Myocyte (in vitro differentiated cells): ENCODE measurements at places on chromosomes 7 and 10. TPM values are rescaled to one million over a fixed set of nuclear protein-coding genes. Genes with fewer than 3 reads are reported as not detected.

ZFYVE27 gene
- 25.5 and 30.5 TPM in 2 replicates for total RNA-seq

GRCh38 chr7:76515999-76516443, 5.7 kb downstream of the UPK3B start:
- peak; percentile 64 for DNase-seq

GRCh38 chr10:18681971-18682411, 22.8 kb downstream of the ARL5B start:
- DNase-seq = no peak

DNA sequence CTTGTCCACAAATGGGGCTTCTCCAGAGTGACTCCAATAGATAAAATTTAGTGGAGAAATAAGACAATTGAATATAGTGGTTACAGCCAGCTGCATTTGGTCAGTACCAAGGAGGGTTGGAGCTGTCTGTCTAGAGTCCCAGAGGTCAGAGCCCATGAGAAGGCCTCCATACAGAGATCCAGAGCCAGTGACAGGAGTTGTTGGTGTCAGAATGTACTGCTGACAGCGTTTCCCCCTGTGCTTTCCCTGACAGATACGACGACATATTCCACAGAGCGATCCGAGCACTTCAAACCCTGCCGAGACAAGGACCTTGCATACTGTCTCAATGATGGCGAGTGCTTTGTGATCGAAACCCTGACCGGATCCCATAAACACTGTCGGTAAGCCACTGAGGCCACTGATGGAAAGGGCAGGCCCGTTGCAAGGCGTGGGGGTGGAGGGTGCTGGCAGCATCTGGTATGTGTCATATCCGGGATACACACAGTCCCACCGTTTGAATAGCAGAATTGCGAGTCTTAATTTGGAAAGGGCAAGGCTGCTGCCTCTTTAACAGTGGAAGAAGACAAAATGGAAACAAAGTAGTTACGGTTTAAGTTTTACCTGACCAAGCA, 483.6 kb downstream of the NRG3 start:
- no peak for DNase-seq

DNA sequence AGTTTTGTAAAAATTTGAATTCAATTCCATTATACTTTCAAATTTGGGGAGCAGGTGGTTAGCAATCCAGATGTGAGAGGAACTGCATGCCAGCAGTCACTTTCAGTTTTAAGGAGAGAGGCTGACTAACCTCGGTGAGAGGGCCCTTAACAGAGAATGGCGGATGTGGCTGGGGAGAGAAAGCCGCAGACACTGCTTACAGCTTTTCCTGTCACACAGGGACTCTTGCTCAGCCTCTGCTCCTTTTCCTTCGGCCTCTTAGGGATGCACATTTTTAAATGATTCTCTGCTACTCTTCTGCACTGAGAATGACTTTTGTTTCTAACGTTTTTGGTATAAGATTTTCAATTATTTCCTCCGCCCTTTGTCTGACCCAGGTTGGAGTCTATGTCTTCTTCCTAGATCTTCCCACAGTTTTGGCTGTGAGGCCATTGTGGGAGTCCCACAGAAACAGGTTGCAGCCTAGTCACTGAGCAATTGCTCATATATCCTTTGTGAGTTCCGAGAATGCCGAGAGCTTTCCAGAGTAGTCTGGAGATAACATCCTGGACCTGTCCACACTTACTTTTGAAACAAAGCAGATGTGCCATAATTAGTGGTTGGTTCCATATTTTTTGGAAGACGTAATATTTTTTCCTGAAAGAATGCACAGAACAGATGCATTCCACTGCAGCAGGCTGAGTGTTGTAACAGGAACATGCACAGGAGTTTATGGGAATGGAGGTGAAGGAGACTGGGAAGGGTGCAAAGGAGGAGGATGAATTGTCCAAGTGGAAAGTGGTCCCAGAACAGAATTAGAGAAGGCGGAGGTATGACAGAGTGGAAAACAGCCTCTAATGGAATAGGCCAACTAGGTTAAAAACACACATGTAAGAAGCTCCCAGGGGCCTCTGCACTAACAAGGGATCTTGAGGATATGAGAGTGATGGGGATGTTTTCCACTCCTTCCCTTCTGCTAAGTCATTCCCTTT, 168.0 kb upstream of the ZNF32 start:
- no peak for DNase-seq

POLR2J2 gene
- 4.1 and 4.5 TPM in 2 replicates for total RNA-seq

SH2B2 gene
- total RNA-seq = 32.1 and 51.6 TPM in 2 replicates

GRCh38 chr7:10463701-10464100, 510.0 kb upstream of the PHF14 start:
- DNase-seq = no peak

OR13A1 gene
- total RNA-seq = not detected in 2 replicates

GPER1 gene
- 1.1 and 1.6 TPM in 2 replicates for total RNA-seq

DNA sequence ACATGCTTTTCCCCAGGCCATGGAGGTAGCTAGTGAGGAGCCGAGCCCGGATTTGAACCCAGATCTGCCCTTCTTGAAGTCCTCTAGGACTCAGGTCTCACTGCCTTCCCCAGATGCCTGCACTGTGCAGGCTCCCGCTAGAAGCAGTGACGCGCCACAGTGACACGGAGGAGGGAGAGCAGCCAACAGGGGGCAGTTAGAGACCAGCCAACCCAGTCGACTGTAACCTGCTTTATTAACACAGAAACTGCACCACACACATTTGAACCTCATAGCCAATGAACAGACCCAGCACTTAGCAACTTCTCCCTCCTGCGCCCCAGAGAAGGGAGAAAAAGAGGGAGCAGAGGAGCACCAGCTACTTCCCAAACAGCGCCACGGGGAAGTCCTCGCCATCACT, 27.4 kb downstream of the PILRA start:
- DNase-seq = no peak

DNA sequence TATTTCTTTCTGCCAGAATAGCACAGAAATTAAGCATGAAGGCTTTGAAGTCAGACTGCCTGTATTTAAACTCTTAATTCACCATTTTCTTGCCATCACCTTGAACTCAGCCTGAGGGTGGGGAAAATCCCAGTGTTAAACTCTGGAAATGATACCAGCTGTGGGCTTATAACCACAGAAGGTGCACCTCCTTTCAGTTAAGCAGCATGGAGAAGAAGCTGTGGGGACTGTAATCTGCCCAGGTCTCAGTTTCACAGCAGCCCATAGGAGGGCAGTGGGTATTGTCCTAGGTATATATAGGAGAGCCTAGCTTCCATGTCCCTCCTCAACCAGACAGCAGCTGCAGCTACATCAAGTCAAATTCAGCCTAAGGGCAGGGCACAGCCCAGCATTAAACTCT, 241.6 kb downstream of the HPSE2 start:
- no peak for DNase-seq

DNA sequence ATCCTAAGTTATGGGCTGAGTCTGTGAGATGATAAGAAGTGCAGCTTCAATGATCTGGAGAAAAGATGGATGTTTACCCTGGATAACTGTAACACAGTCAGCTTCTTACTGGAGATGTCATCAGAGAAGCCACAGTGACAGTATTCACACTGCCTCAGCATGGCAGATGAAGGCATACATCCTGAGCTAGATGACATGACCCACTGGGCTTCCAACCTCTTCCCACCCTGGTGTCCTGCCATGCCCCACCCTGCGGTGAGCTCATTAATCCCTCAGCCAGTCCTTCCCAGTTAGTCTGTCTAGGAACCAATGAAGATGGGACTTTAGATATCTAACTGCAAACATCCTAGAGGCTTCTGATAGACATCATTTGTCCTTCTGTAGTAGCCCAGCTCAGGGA, 213.8 kb downstream of the TAX1BP1 start:
- no peak for DNase-seq

- DNase-seq = no peak
Observed at GRCh38 chr7:86965727-86966120, 93.7 kb downstream of the ELAPOR2 start.

DOCK1 gene
- total RNA-seq = 35.1 and 37.6 TPM in 2 replicates

SLC18A3 gene
- total RNA-seq = not detected in 2 replicates

DNA sequence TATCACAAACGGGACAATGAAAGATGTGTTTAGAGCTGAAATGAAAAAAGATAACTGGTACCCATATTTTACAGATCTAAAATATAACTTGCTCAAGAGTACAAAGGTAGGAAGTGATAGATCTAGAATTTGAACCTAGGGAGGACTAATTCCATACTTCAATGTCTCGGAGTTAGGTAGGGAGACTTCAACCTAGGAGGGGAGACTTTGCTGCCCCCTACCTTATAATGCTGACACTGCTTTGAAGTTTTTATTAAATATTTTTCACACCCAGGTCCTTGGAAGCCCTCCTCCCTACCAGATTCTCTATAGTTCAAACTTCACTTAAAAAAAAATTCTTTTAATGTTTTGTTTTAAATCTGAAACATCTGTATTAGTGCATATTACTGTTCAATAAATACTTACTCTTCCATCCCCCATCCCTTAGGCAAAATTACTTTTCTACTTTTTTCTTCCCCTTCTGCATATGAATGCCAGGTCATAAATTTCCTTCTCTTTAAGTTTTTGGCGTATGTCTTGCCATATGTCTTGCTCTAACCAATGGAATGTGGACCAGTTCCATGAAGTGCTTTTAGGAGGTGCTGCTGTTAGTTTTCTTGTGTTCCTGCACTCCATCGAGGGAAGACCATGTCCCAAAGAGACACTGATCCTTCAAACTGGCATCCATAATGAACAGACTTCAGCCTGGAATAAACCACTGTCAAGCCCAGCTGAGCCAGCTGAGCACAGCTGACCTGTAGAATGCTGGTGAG, 57.8 kb downstream of the MICU1 start:
- DNase-seq = peak; percentile 35

CTBP2 gene
- total RNA-seq = 27.1 and 27.7 TPM in 2 replicates

DNA sequence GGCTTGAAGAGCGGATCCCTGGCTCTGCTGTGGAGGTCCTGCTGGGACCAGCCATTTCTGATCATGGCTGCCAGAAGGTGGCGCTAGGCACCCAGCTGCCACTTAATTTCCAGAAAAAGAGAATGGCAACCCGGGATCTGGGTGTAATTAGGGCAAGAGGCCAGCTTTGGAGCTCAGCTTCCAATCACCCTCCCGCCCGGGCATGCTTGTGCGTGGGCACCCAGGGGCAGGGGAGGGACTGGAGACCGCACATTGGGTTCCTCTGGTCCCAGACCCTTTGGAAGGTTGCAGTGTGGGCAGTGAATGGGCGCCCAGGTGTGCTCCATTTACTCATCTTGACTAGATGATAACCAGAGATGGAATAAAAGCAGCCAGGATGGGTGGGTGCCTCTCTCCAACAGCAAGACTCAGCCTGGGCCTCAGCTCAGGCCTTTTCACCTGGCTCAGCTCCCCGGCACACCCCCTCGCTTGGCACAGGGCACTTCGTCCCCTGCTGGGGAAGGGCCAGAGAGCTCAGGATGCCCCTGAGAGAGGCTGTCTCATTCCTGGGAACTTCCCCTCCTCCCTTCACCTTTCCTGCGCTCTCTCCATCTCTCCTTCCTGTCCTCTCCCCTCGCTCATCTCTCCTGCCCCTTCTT, 14.7 kb downstream of the FAM241B start:
- DNase-seq = peak; percentile 73

OR2A12 gene
- not detected in 2 replicates for total RNA-seq

ACTA2 gene
- total RNA-seq = 1,010 and 1,436 TPM in 2 replicates

GRCh38 chr7:22604246-22604645, 104.3 kb upstream of the STEAP1B start:
- DNase-seq = no peak

DNA sequence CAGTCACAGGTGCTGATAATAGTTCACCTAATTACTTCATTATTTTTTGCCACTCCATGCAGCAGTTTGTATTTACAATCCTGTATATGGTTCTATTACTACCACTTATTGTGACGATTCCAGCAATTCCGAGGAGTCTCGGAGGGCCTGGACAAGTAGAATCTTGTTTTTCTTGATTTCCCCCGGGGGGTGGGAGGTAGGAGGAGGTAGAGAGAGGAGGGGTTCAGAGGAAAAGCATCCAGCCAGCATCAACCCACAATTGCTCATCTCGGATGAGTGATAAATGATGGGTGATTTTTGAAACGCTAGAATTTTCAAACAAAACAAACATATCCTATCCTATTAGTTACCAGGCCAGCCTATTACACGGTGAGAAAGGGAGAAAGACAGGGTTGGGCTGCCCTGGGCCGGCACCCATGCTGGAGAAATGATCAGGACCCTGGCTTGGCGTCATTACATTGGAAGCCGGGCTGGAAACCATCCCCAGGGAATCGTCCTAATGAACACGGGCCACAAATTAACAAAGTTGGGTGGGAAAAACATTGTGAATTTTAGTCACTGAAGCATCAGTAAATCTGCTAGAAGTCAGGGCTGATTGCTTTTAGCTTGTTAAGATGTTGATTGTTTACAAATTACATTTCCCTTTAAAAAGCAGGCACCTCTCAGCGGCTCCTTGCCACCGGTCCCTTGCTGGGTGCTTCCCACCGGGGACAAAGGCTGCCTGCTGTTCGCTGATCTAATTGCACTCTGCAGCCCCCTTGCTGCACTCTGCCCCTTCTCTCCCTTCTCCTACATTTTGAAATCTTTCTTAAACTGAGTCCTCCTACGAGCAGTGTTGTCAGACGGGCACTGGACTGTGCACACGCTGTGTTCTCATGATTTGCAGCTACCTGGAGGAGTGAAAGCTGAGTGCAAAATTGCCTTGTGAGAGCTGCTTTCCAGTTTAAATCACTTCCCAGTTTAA, 95.5 kb downstream of the FAM204A start:
- no peak for DNase-seq

- no peak for DNase-seq
Observed at GRCh38 chr7:80414331-80414730, 97.5 kb downstream of the GNAT3 start.

TMEM270 gene
- not detected in 2 replicates for total RNA-seq

GRCh38 chr10:111551001-111551400, 474.2 kb downstream of the ADRA2A start:
- DNase-seq = peak; percentile 3

C10orf120 gene
- total RNA-seq = not detected in 2 replicates

HSPA12A gene
- total RNA-seq = 5.4 and 7.8 TPM in 2 replicates

GAD2 gene
- not detected in 2 replicates for total RNA-seq

GRCh38 chr10:131816157-131816775, 84.5 kb upstream of the PPP2R2D start:
- no peak for DNase-seq

- DNase-seq = no peak
Observed at GRCh38 chr10:88545359-88545758, 37.8 kb downstream of the RNLS start.

DNA sequence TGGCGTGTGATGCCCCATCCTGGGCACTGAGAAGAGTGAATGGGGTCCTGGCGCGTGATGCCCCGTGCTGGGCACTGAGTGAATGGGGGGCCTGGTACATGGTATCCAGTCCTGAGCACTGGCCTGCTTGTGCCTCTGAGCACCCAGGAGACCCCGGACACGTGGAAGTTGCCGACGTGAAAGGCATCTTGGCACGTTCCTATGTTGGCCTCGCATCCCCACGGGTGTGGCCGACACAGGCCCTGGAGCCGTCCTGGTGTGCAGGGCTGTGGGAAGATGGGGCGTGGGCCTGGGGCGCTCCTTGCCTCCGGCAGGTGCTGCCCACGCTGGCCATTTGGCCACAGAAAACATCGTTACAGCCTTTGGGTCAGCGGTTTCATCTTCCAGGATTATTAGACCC, 35.5 kb downstream of the CFAP46 start:
- DNase-seq = no peak

ADCK2 gene
- total RNA-seq = 14.4 and 16.0 TPM in 2 replicates
